ENCODE measurements at places on chromosomes 16 and 17. TPM values are rescaled to one million over a fixed set of nuclear protein-coding genes. Genes with fewer than 3 reads are reported as not detected.
A peak's percentile ranks its signal among the peaks of the same experiment; 100 is the strongest.

- no peak for DNase-seq
These were observed 31.0 kb downstream of the CTCF start for GRCh38 chr16:67593288-67593687.

The CCL16 gene
- not detected for total RNA-seq

DNA sequence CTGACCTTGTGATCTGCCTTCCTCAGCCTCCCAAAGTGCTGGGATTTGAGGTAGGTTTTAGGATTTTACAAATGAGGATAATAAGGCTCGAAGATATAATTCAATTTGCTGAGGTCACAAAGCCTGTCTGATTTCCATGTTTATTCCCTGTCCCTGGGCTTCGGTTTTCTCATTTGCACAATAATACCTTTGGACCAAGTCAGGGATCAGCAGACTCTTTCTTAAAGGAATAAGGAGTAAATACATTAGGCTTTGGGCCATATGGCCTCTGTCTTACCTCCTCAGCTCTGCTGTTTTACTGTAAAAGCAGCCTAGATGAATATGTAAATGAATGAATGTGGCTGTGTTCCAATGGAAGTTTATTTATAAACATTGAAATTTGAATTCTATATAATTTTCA lies 442.8 kb downstream of the HS3ST4 start:
- no peak for DNase-seq

DNA sequence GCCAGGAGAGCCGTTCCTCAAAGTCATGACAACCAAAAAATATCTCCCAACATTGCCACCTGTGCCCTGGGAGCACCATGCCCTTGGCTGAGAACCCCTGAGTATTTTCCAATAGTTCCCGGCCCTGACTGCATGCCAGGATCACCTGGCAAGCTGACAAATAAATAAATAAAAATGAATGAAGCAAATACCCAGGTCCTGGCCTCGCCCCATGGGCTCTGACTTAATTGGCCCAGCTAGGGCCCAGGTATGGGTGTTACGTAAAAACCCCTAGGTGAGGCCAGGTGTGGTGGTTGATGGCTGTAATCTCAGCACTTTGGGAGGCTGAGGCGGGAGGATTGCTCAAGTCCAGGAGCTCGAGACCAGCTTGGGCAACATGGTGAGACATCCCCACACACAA lies 2.7 kb upstream of the C16orf74 start:
- DNase-seq = no peak

GRCh38 chr17:71824671-71825070 lies 296.1 kb upstream of the SOX9 start:
- no peak for DNase-seq

The KRT27 gene
- total RNA-seq = not detected

The GPRC5C gene
- 96.4 TPM for total RNA-seq

- no peak for DNase-seq
These were observed 103.7 kb downstream of the NPIPB5 start for GRCh38 chr16:22614271-22614947.

GRCh38 chr17:13055131-13055530 lies 37.3 kb upstream of the ELAC2 start:
- no peak for DNase-seq

DNA sequence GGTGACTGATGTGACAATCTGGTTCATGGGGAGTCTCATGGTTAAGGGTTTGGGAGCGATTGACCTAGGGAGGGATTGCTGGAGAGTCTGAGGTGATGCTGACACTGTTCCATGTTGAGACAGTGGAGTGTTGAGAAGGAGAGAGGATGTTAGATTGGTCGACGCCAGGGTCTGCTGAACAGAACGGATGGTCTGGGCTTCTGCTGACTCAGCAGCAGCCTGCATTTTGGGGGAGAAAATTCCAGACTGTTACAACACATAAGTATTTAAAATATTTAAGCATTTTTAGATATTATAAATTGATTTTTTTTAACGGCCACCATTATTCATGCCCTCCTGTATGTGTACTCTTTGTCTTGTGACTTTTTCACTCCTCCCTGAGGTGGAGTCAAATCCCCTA lies 107.2 kb downstream of the TOX3 start:
- no peak for DNase-seq

DNA sequence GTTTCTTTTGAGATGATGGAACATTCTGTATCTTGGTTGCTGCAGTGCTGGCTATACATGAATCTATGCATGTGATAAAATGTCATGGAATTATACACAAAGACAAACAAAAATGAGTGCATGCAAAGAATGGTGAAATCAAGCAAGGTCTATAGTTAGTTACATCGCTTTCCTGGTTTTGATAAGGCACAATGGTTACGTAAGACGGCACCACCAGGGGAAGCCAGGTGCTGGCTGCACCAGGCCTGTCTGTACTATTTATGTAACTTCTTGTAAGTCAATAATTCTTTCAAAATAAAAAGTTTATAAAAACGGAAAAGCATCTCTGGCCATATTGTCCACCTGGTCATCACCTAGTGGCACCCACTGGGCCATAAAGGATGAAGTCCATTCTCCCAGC lies 46.5 kb downstream of the ARHGAP27 start:
- DNase-seq = no peak

GRCh38 chr16:28106467-28107215 lies 43.1 kb upstream of the GSG1L start:
- DNase-seq = no peak

The ITGB3 gene
- 26.7 TPM for total RNA-seq

The CCL3 gene
- not detected for total RNA-seq

GRCh38 chr17:7471729-7472128 lies 7.7 kb downstream of the ZBTB4 start:
- DNase-seq = no peak

The TBC1D26 gene
- total RNA-seq = 0.59 TPM

- DNase-seq = no peak
These were observed 51.2 kb downstream of the PGS1 start for GRCh38 chr17:78429618-78429995.

DNA sequence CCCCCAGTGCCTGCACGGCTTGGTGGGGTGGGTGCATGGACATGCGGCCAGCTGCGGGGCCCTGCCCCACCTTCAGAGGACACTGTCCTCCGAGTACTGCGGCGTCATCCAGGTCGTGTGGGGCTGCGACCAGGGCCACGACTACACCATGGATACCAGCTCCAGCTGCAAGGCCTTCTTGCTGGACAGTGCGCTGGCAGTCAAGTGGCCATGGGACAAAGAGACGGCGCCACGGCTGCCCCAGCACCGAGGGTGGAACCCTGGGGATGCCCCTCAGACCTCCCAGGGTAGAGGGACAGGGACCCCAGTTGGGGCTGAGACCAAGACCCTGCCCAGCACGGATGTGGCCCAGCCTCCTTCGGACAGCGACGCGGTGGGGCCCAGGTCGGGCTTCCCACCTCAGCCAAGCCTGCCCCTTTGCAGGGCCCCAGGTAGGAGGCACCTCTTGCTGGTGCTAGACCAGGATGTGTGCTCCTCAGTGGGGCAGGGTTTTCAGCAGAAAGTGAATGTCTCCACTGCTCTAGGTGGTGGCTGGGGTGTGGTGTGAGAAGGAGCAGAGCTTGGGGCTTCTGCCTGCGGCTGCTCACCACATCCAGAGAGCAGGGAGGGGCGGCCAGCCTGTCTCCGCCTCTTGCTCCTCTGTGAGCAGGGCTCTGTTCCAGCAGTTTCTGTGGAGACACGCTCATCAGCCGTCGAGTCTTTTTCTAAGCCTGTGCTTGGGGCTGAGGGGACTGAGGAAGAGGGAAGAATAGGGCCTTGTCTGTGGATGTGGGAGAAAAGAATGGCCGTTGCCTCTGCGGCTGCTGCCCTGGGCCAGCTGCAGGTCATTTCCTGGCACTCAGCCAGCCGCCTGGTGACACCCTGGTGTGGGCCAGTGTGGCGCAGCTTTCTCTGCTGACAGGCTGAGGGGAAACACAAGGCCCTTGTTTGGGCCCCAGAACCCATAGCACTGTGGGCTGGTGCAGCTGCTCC lies 2.2 kb downstream of the ZNF276 start:
- peak; percentile 70 for DNase-seq

DNA sequence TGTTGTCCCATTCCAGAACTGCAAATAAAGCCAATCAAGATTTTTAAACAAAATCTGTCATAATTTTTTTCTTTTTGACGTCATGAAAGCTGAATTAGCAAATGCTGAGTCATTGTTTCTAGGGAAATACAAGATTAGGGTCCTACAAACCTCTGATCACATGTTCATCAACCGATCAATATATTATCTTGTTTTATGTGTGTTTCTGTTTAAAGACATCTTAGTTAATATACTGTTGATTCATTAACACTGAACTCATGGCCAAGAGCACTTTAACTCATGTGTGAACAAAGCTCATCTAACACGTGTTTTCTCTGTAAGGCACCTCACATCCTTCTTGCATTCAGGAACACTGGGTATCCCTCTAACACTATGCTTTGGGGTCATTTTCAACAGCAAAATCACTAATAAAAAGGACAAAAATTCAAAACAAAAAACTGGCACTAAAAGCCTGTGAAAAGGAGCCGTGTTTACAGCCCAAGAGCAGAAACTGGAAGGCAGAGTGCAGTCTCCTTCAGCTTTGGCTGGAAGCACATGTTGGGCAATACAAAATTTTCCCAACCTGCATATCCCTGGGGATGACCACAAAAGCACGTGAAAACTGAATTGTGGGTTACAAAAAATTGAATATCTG lies 102.5 kb downstream of the PARN start:
- DNase-seq = peak; percentile 28

- peak; percentile 37 for DNase-seq
These were observed 4.2 kb downstream of the CDRT4 start for GRCh38 chr17:15462976-15463772.

The RAMP2 gene
- 59.6 TPM for total RNA-seq

The KRTAP3-2 gene
- total RNA-seq = not detected

- no peak for DNase-seq
These were observed 378.7 kb upstream of the DYNLRB2 start for GRCh38 chr16:80161799-80162739.

All from tibial nerve (tissue), 4 donors.